ENCODE measurements at places on chromosomes 13 and 19.

GRCh38 chr19:40673397-40673796 lies 17.1 kb downstream of the NUMBL start:
- no peak for DNase-seq

DNA sequence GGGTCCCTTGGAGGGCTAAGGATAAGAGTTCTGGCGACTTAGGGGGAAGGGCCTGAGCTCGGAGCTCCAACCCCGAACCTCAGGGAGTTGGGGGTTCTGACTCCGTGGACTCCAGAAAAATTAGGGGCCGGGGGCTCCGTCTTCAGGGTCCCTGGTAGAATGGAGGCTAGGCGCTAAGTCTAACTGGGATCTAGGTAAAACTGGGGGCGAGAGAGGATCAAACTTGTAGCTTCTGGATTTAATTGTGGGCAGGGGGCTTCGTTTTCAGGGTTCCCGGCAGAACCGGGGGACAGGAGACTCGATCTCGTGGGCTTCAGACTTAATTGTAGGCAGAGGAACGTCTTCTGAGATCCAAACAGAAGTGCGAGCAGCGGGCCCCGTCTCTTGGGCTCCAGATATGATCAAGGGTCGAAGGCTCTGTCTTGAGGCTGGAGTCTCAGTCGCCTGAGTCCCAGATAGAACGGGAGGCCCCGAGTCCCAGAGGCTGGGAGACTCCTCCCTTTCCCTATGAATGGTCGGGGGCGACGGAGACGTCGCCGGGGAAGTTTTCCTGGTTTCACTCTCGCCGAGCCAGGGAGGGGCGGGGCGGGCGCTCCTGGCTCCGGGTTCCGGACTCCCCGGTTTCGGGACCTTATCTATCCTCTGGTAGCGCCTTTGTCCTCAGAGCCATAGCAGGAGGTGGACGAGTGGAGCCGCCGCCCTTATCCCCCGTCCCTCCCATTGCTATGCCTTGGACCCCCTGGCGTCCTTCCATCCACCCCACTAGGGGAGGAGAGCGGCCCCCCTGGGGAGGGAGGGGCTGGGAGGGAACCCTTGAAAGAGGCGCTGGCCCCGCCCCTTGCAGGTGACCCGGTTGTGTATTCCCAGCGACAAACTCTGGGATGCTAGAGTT lies 1.3 kb downstream of the NECTIN2 start:
- DNase-seq = no peak

DNA sequence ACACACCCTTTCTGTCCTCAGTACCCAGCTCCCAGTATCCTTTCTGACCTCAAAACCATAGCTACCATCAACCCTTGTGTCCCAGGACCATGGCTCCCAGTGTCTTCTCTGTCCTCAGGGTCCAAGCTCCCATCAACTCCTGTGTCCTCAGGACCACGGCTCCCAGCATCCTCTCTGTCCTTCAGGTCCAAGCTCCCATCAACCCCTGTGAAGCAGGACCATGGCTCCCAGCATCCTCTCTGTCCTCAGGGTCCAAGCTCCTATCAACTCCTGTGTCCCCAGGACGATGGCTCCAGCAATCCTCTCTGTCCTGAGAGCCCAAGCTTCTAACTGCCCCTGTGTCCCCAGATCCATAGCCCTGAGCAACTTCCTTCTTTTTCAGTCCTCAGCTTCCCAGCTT lies 1.7 kb upstream of the CADM4 start:
- DNase-seq = no peak

- DNase-seq = no peak
These were observed 21.6 kb upstream of the WDR88 start for GRCh38 chr19:33110137-33110910.

DNA sequence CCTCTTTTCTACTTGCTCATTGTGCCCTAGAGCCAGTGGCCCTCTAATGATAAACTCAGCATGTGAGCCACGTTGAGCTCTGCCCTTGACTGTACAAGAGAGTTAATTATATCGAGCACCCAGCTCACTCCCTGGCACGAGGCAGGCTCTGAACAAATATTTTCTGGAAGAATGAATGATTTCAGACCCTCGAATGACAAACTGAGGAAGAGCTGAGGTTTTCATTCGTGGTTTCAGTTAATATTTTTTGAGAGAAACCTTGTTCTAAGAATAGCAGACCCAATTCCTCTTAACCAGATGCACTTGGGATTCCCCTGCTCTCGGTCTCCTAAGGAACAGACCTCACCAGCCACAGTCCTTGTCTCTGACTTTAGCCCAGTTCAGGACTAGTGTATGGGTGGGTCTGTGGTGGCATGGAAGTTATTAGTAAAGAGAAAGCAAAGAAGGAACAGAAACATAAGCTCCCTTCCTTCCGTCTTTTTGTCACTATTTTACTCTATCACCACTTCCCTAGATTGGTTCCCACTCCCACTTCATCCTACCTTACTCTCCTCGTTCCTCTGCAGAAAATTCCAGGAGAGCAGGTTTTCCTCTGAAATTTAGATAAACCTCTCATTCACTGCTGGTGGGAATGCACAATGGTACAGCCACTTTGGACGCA lies 22.1 kb upstream of the WDFY2 start:
- DNase-seq = no peak

DNA sequence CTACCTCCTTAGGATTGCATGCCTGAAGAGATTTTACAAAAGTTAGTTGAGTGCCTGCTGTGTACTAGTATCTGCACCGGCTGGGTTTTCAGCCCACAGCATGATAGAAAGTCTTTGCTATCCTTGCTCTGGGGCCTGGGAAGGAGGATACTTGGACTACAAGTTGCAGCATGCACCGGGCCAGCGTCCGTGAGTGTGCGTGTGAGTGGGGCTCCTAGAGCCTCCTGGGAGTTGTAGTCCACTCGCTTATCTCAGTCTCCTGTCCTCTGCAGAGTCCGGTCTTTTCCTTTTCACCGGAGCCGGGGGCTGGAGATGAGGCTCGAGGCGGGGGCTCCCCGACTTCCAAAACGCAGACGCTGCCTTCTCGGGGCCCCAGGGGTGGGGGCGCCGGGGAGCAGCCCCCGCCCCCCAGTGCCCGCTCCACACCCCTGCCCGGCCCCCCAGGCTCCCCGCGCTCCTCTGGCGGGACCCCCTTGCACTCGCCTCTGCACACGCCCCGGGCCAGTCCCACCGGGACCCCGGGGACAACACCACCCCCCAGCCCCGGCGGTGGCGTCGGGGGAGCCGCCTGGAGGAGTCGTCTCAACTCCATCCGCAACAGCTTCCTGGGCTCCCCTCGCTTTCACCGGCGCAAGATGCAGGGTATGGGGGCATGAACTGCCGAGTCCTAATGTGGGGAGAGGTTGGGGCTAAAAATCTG lies 20.6 kb downstream of the BRSK1 start:
- no peak for DNase-seq

GRCh38 chr19:19670070-19670551 lies 1.5 kb downstream of the ZNF101 start:
- DNase-seq = no peak

DNA sequence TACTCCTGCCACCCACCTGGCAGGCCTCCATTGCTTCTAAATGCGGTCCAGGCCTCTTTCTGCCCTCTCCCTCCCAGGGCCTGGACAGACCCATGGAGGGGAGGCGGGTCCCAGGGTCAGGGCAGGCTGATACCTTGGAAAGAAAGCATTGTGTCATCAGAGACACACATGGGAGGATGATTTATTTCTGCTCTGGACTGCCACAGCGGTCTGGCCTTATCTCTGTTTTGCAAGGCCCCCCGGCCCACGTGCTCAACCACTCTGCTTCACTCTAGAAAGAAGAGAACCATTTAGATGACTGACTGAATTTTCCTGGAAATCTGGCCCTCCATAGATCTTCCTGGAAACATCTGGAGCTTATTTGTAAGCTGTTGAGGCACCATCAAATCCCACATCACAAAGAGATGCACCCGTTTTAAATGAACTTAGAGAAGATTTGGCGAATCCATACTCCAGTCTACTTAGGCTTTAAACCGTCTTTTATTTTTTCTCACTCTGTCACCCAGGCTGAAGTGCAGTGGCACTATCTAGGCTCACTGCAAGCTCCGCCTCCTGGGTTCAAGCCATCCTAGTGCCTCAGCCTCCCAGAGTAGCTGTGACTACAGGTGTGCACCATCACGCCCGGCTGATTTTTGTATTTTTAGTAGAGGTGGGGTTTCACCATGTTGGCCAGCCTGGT lies 48.3 kb upstream of the URI1 start:
- no peak for DNase-seq

GRCh38 chr19:4748589-4748988 lies 24.9 kb upstream of the DPP9 start:
- DNase-seq = no peak

DNA sequence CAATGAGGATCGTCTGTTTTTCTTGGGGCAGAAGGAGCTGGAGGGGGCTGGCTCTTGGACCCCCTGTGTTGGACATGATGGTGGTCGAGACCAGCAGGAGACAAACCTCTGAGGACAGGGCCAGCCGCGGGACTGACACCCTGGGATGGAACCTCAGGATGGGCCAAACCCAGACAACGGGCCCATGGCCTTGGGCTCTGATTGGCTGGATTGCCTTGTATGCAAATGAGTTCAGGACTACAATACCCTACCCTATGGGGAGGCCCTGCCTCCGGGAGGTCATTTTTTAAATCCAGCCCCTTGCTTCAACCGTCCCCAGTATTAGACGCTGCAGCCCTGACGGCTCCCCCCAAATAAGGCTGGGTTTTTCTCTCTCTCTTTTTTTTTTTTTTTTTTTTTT lies 22.0 kb downstream of the SLC5A5 start:
- DNase-seq = no peak

GRCh38 chr13:71067165-71067815 lies 799.7 kb downstream of the DACH1 start:
- no peak for DNase-seq

GRCh38 chr13:75161804-75162203 lies 320.2 kb downstream of the TBC1D4 start:
- no peak for DNase-seq

GRCh38 chr13:93226623-93227279 lies at the start of gene GPC6:
Gene GPC6 (plus strand): TSS chr13:93226807.
- no peak for DNase-seq

DNA sequence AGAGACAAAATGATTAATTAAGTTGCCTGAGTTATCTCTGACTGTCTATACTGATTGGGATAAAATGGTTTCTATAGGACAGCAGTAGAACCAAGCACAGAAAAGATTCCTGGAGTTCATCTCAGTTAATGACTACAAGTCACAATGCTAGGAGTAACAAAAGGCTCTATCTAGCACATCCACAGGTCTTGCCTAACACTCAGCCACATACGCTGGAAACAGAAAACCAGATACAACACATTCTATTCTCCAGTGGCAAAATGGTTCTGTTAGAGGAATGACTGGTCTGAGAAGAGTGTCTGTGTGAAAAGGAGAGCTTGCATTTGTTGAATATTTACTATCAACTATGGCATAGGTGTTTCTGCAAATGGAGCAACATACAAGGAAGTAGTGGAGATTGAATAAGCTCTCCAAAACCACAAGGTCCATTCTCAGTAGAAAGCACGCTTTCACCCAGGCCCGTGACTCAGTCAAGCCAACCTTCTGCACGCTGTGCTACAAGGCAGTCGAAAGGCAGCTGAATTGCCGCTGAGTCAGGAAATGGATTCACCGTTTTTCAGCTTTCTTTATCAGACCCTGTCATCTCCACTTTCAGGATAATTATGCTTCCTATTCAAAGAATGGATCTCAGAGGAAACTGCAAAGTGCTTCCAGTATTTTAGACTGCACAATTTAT lies 761.5 kb downstream of the EFNB2 start:
- DNase-seq = no peak

GRCh38 chr19:29263305-29264135 lies 50.6 kb upstream of the UQCRFS1 start:
- peak; percentile 13 for DNase-seq

GRCh38 chr13:46982856-46983582 lies 86.2 kb upstream of the HTR2A start:
- no peak for DNase-seq

GRCh38 chr19:5206751-5207075 lies 133.9 kb downstream of the PTPRS start:
- DNase-seq = no peak

- no peak for DNase-seq
These were observed 19.4 kb upstream of the CRTC1 start for GRCh38 chr19:18663940-18664530.

DNA sequence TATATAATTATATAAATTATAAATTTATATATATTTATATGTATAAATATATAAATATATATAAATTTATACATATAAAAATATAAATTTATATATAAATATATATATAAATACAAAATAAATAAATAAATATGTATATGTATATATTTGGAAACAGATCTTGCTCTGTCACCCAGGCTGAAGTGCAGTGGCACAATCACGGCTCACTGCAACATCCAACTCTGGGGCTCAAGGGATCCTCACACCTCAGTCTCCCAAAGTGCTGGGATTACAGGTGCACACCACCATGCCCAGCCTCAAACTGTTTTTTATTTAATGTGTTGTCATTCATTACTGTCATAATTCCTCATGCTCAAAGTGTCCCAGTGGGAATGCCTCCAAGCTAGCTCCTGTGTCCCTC lies 25.2 kb upstream of the PDCD5 start:
- no peak for DNase-seq

DNA sequence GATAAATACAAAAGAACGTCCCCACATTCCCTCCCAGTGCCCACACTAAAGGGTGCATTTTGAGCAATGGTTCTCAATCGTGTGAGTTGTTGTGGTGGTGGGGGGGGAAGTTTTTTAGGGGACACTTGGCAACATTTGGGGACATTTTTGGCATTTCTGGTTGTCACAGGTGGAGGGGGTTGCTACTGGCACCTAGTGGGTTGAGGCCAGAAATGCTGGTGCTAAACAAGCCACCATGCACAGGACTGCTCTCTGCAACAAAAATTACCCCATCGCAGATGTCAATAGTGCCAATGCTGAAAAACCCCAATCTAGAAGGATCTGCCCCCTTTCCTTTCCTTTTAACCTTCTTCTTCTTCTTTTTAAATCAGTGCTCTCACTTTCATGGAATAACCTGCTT lies 453.3 kb downstream of the TSHZ3 start:
- no peak for DNase-seq

DNA sequence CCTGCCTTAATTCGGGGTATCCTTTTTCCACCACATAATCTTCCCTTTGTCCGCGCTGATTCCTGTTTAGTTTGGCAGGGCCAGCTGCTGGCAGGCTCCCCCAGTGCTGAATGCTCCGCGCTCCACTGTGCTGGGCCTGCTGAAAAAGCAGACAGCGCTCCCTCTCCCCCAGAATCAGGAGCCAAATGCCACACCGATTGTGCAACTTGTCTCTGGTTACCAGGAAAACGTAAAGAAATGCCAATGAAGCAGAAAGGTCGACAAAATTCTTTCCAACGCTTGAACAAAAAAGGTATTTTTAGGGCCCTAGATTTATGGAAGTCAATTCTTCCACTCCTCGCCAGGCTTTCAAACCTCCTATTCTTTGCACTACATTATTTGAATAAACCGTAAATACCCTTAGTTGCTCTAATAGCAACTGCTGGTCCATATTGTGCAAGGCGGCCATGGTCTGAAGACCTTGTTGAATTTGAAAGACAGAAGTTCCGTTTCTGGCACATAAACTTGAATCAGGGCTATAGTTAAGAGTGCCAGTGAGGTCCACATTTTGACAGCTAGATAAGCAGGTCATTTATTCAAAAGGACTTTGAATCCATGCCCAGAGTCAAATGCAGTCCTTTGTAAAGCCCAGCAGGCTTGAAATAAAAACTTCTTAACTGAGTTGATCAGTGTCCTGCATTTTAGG lies 206.7 kb upstream of the RFC3 start:
- no peak for DNase-seq

- no peak for DNase-seq
These were observed 327.8 kb downstream of the ATP8A2 start for GRCh38 chr13:25699600-25699999.
